ENCODE measurements at places on chromosomes 12 and 14. TPM values are rescaled to one million over a fixed set of nuclear protein-coding genes. Genes with fewer than 3 reads are reported as not detected.

DNA sequence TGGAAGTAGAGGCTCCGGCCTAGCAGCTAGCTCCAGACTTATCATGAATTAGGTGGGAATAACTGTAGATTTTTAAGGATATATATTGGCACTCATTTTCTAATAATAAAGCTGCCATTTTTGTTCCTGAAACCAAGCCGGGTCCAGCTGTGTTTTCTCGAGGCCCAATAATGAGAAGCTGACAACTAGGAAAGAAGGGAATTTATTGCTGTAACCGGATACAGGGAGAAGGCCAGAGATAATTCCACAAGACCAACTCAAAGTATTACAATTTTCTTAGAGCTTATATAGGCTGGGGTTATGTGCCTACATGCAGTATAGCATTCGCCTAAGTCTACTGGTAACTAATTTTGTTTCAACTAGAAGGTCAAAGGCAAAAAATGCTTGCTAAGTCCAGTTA lies 122.3 kb upstream of the FBXO33 start:
- no peak for DNase-seq

The MLF2 gene
- total RNA-seq: 150 TPM

- DNase-seq: no peak
Measured at GRCh38 chr14:36580856-36581831, 1.3 kb downstream of the NKX2-8 start.

The SYT1 gene
- total RNA-seq: 13.3 TPM

The NFATC4 gene
- 47.9 TPM for total RNA-seq

GRCh38 chr12:42284876-42285275 lies 41.0 kb downstream of the ZCRB1 start:
- no peak for DNase-seq

The CEP83 gene
- total RNA-seq: 16.5 TPM

DNA sequence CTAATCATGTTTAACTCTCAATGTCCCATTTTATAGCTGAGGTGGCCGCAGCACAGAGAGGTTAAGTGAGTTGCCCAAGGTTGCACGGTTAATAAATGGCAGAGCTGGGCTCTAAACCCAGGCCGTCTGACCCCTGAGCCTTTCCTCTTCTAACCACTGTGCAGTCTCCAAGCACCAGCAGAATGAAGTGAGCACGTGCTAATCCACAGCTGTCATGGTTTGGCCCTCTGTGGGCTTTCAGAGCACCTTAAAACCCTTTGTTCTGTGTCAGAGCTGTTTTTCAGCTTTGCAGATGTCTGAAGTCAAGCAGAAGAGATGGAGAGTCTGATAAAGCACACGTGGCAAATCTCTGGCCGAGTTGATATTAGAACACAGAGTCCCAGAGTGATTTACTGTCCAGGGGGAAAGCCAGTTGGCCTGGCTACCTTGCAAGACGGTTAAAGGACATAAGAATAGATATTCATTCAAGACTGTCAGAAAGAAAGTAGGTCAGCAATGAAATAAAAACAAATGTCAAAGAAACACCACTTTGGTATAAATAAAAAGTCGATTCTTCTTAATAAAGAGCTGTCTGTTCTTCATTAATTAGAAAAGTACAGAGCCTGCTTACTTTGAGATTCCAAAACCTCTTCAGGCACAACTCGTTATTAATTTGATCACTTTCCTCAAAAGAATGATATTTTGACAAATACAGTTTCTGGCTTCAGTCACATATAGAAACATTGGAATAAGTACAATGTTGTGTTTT lies 107.3 kb downstream of the CRADD start:
- DNase-seq: no peak

- no peak for DNase-seq
Measured at GRCh38 chr12:2586156-2587038, 208.4 kb upstream of the FKBP4 start.

DNA sequence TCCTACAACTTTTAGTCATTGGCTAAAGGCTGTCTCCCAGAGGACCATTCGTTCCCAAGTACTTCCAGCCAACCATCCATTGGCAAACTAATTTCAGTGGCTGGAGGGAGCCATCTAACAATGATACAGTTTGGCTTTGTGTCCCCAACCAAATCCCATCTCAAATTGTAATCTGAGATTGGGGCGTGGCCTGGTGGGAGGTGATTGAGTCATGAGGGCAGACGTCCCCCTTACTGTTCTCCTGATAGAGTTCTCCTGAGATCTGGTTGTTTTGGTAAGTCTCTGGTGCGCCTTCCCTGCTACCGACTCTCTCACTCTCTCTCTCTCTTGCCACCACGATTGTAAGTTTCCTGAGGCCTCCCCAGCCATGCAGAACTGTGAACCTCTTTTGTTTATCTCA lies 99.7 kb upstream of the FUT8 start:
- no peak for DNase-seq

The TAS2R43 gene
- 7.1 TPM for total RNA-seq

DNA sequence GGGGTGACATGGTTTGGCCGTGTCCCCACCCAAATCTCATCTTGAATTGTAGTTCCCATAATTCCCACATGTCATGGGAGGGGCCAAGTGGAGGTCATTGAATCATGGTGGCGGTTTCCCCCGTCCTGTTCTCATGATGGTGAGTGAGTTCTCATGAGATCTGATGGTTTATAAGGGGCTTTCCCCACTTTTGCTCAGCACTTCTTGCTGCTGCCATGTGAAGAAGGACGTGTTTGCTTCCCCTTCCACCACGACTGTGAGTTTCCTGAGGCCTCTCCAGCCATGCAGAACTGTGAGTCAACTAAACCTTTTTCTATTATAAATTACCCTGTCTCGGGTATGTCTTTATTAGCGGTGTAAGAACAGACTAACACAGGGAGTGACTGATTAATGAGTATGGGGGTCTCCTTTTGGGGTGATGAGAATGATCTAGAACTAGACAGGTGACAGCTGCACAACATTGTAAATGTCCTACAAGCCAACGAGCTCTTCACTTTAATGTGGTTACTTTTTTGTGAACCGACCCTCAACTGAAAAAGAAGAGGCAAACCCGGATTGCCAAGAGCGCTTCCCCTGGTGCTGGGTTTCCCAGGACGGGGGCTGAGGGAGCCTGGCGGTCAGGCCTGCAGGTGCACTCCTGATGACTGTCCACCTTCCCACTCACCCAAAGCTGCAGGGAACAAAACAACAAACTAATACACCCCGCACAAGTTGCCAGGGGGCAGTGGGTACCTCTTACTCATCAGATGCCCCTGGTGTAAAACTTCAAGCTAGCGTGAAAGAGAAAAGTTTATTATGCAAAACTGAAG lies 90.1 kb downstream of the NCOR2 start:
- no peak for DNase-seq

DNA sequence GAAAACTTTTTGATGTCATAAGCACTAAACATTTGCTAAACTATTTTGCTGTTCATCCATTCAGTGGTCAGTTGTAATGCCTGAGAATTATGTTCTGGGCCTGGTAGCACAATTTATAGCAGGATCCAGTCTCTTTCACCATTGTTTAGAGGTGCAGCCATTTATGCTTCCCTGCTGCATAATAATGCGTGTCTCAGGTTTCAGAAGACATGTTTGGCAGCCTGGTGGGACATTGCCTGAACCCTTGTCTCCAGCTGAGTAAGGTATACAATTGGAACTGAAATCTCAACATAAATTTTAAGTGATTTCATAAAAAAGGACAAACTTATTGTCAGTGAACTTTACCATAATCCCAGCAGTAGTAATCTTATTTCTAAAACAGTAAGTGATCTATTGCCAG lies 94.8 kb downstream of the POLR3B start:
- DNase-seq: no peak

The IGF1 gene
- total RNA-seq: 68.0 TPM

DNA sequence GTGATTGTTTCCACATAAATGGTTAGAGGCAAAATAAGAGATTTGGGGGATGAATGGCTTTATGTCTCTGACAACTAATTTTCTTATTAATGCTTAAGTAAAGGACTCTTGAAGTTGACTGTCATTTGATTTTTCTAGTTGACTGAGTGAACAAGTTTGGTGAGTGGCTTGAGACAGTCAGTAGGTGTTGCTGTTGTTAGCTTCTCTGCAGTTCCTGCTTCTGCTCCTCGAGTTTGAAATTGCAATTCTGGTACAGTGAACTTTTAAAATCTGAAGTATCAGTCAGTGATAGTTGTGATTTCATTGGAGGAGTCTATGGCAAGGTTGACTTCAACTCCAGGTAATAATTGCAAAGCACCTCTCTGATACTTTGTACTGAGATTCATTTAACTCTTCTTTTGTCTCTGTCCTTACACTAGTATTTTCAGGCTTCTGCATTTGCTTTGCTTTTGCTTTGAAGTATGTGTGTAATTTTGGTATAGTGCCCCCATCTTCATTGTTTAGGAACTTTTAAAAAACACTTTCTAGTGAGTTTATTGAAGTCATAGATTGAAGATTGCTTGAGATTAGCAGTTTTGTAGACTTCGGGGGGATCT lies 415.5 kb downstream of the PCNX1 start:
- no peak for DNase-seq

DNA sequence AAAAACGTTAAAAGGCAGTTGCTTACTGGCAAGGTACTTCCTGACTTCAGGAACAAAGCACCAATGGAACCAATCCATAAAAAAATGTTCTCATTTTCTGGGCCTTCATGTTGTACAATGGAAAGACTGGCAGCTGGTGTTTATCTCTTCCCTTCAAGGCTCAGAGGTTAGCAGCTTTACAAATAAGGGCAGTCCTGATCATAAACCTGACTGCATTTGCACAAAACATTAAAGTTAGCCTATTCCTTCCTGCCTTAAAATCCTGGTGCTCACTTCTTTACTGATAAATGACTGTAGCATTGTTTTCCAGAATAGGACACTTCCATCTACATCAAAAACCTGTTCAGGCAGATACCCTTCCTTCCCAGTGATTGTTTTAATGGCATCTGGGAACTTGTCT lies 19.2 kb downstream of the IL26 start:
- DNase-seq: no peak

GRCh38 chr14:100599981-100600380 lies 12.8 kb upstream of the BEGAIN start:
- no peak for DNase-seq

GRCh38 chr12:106090591-106091445 lies 47.9 kb downstream of the NUAK1 start:
- DNase-seq: no peak

DNA sequence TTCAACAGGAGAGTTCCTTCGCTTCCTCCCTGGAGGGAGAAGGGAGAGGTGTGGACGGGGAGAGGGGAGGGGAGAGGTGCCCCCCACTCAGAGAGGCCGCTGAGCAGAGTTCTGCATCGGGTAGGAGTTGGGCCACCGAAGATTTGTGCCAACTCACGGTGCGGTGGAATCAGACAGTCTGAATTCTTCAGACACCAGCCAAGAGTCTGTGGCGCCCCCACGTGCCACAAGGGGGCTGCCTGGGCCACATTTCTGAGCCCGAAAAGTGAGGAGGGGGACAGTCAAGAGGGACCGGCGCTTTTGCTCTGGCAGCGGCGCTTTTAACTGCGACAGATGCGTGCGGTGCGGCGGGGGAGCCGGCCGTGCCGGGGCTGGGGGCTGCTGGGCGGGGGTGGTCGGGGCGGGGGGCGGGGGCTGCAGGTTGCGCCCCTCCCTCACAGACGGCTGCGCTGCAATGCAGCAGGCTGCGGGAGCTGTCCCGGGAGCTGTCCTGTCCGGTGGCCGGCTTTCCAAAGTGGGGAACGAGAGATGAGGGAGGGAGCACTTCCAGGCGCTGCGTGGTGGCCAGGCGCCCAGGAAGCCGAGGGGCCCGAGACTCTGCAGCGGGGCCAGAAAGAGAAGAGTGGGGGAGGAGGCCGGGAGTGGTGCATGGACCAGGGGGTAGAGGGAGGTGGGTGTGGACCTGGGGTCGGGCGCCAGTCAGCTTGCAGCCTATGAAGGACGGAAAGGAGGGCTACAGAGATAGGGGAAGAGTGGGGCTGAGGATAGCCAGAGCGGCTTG lies 975 bp upstream of the RTL1 start:
- no peak for DNase-seq

The RFX4 gene
- not detected for total RNA-seq

The POTEM gene
- total RNA-seq: not detected

The ANKRD52 gene
- total RNA-seq: 22.6 TPM

The GLIPR1L2 gene
- 1.2 TPM for total RNA-seq

The CLEC9A gene
- not detected for total RNA-seq

The SLCO1C1 gene
- total RNA-seq: not detected

The FBRSL1 gene
- total RNA-seq: 11.0 TPM

DNA sequence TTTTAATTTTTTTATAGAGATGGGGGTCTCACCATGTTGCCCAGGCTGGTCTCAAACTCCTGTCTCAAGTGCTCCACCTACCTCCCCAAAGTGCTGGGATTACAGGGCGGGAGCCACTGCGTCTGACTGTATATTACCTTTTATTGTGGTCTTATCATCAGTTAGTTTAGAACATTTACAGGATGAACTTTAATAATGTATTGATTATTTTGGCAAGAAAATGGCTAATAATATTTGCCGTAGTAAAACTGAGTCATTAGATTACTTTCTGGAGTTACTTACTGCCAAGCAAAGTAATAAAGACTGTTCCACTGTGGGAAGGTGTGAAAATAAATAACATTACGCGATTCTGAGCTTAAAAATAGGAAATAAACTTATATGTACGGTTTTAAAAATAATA lies 21.9 kb upstream of the KDM2B start:
- no peak for DNase-seq

- DNase-seq: no peak
Measured at GRCh38 chr14:103680491-103681231, 34.6 kb downstream of the XRCC3 start.

GRCh38 chr14:22464422-22465142 lies 124.4 kb downstream of the DAD1 start:
- no peak for DNase-seq

- DNase-seq: no peak
Measured at GRCh38 chr14:23951590-23952201, 1.9 kb upstream of the DHRS4 start.

GRCh38 chr14:79834868-79835267 lies 376.4 kb downstream of the DIO2 start:
- DNase-seq: no peak

DNA sequence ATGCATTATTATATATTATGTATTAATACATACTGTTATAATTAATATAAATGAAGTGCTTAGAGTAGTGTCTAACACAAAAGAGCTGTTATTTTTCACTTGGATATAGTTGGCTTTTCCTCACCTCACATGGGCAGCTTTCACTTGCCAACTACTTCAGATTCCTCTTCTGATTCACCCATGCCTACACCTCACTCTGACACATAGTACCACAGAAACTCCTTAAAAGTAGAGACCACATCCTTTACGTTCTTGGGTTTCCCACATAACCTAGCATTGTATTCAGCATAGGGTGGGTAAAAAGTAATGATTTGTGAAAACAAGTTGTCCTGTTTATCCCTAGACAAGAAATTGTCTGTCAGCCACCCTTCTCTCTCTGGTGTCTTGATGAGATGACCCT lies 61.0 kb downstream of the DIO2 start:
- no peak for DNase-seq

GRCh38 chr14:96129128-96129736 lies 75.4 kb upstream of the BDKRB2 start:
- peak; percentile 43 for DNase-seq

GRCh38 chr14:92963301-92964123 lies 40.6 kb downstream of the CHGA start:
- DNase-seq: no peak
